ENCODE measurements at places on chromosomes 4 and X.

DNA sequence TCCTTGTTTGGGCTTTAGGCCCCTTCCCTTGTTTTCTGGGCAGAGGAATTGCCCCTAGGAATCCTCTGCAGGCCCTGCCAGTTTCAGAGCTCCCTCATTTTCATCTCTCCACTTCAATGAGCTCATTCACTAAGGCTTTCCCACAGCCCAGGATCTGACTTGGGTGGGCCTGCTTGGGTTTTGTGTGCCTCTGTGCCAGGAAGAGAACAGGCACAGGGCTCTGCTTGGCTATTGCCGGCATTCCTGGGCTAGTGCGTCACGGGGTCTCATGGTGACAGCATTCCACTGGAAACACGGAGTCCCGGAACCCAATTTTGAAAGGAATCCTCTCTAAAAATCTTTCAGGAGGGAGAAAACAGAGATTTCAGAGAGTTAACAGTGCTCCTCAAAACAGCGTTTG is 150.5 kb downstream of the VCX3A start:
- DNase-seq = no peak

- no peak for DNase-seq
Measured at GRCh38 chr4:121220698-121221097, 56.6 kb upstream of the TNIP3 start.

- DNase-seq = no peak
Measured at GRCh38 chrX:123267220-123267619, 83.1 kb downstream of the GRIA3 start.

DNA sequence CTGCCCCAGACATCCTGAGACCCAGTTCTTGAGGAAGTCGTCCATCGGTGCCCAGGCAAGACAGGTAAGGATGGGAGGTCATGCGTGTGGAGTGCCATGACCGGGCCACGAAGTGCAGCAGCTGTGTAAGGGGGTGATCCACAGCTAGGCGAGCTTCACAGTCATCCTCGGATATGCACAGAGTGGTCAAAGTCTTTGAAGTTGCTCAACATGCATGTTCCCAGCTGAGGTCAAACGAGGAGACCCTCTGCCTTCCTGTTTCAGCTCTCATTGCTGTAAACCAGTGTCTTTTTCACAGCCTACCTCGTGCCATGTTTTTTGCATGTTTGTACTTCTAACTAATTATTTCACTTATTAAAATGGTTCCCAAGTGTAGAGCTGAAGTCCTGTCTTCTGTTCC is 109.9 kb upstream of the TBL1X start:
- DNase-seq = no peak

DNA sequence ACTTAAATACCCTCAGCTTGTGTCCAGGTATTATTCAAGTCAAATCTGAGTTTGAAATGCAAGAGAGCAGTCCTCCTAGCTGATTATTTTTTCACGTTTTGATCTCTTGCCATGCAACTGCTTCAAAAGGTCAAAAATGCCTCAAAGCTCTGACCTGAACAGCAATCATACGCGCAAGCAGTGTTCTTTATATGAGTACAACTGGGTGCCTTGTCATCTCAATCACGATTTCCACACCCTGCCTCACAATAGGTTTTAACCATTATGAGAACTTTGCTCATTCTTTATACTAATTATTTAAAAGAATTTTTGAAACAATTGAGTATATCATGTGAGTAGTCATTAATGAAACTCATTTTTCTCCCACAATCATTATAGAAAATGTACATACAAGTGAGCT is 649.1 kb downstream of the DMD start:
- DNase-seq = no peak

DNA sequence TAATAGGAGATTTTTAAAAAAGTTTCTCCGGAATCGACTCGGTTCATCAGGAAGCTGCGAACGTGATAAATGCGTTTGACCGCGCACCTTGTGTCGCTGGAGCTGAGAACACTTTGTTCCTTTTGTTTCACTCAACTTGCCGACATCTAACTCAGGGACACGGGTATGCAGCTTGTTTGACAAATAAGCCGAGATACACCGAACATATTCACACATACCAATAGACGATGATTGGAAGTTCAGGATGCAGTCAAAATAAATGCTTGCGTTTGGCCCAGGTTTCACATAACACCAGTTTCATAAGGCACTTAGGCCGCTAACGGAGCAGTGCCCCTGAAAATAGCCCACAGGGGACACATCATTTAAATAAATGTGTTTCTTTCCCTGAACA is 932 bp upstream of the SHISA3 start:
- no peak for DNase-seq

- DNase-seq = peak; percentile 91
Measured at GRCh38 chrX:30613721-30614120, 36.2 kb upstream of the TASL start.

- DNase-seq = no peak
Measured at GRCh38 chr4:11297627-11298026, 131.1 kb downstream of the HS3ST1 start.
